ENCODE measurements at places on chromosomes 2 and 18. TPM values are rescaled to one million over a fixed set of nuclear protein-coding genes. Genes with fewer than 3 reads are reported as not detected.

The C2orf78 gene
- 0.07 TPM for total RNA-seq

DNA sequence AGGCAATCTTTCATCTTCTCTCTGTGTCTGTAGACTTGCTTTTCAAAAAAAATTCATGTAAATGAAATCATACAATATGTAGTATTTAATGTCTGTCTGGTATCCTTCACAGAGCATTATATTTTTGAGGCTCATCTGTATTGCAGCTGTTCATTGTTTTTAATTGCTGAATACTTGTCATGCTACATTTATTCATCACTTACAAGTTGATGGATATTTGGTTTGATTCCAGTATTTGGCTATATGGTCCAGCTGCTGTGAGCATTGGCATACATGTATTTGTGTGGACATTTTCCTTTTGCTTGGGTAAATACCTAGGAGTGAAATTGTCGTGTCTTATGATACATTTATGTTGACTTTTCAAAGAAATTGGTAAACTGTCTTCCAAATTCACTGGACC, 441.4 kb downstream of the DCDC2C start:
- DNase-seq, result no peak

GRCh38 chr2:241598061-241598460, 38.9 kb downstream of the THAP4 start:
- no peak for DNase-seq

- no peak for DNase-seq
Measured at GRCh38 chr18:48955830-48956261, 5.1 kb upstream of the SMAD7 start.

DNA sequence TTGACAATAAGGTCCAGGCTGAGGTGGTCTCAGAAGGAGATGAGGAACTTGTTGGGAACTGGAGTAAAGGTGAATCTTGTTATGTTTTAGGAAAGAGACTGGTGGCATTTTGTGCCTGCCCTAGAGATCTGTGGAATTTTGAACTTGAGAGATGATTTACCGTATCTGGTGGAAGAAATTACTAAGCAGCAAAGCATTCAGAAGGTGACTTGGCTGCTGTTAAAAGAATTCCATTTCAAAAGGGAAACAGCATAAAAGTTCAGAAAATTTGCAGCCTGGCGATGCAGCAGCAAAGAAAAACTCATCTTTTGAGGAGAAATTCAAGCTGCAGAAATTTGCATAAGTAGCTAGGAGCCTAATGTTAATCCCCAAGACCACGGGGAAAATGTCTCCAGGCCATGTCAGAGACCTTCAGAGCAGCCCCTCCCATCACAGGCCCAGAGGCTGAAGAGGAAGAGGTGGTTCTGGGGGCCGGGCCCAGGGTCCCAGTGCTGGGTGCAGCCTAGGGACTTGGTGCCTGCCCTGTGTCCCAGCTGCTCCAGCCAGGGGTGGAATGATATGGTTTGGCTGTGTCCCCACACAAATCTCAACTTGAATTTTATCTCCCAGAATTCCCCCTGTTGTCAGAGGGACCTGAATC, 73.5 kb downstream of the FIGN start:
- no peak for DNase-seq

- no peak for DNase-seq
Measured at GRCh38 chr2:218306184-218306920, 14.0 kb upstream of the TMBIM1 start.

DNA sequence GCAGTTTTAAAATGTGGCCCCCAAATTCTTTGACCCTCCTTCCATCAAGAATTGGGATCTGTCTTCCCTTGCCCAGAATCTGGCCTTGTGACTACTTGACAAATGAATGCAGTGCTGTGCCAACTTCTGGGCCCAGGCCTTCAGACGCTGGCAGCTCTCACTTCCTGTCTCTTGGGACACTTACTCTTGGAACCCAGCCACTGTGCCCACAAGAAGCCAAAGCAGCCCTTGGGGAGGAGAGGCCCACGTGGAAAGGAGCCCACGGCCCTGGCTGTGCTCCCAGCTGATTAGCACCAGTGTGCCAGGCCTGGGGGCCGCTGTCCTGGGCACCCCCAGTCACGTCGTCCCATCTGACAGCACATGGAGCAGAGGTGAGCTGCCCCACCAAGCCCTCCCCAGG, 56.6 kb downstream of the RPL37A start:
- peak; percentile 60 for DNase-seq

GRCh38 chr2:160916300-160916699, 243.9 kb upstream of the TANK start:
- DNase-seq, result no peak

DNA sequence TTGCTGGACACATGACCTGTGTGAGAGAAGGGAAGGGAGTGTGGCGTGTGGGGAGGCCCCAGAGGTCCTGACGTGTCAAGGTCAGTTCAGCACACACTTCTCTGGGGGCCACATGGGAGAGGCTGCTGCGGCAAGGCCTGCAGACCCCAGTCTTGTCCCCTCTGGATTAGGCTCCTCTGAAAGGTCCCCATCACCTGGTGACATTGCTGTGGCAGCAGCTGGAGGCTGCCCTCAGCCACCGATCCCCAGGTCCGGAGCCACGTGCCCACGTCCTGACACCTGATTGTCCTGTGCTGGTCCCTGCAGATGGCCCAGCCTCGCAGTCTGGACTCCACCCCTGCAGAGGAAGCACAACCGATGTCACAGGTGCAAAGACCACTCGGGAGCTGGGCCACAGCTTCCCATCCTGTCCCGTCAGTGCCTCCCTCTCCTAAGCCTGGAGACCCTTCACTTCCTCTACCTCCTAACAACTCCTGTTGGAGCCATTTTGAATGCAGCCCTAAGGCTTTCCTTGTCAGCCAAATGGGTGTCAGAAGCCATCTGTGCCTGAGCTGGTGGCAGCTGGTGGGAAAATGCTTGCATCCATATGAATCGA, 12.7 kb downstream of the TMEM177 start:
- no peak for DNase-seq

GRCh38 chr2:181742922-181743722, 62.8 kb upstream of the NEUROD1 start:
- DNase-seq, result peak; percentile 55

- DNase-seq, result peak; percentile 36
Measured at GRCh38 chr2:143192716-143193115, 63.5 kb downstream of the ARHGAP15 start.
